ENCODE measurements at places on chromosomes 2 and 18. TPM values are rescaled to one million over a fixed set of nuclear protein-coding genes. Genes with fewer than 3 reads are reported as not detected.

DNA sequence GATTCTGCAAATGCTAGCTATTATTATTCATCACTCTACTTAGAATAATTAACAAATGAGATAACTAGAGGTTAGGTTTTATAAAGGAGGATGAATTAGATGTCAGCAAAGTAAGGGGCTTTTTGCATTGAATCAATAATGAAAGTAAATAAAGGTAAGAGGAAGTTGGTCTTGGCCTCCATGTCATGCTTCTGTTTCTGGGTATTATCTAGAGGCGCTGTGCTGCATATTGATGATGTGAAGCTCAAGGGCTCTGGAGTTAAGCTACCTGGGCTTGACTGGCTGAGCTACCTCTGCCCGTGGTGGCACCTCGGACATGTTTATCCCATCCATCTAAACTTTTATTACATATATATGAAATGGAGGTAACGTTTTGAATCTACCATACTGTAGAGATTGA is 350.9 kb downstream of the PARD3B start:
- no peak for DNase-seq

- DNase-seq: no peak
Observed at GRCh38 chr2:20957788-20958525, 85.9 kb downstream of the APOB start.

- no peak for DNase-seq
Observed at GRCh38 chr2:163709270-163709669, 26.5 kb downstream of the FIGN start.

GRCh38 chr18:80147037-80147417 is 38.0 kb downstream of the ADNP2 start:
- no peak for DNase-seq

DNA sequence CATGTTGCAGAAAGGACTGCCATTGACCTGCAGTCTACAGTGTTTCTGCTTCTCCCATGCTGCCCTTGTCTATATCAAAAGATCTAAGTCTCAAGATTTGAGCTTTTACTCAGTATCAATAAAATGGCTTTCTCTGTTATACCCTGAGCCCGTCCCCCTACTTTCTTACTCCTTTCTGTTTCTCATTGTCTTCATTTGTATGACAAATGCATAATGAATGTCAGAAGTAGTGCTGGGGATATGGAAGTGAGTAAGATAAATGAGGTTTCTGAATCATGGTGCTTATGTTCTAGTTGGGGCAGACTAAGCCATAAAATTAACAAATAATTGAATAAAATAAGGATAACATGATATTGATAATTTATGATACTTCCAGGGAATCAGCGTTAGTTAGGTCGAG is 128.6 kb downstream of the PARD3B start:
- DNase-seq: no peak

- no peak for DNase-seq
Observed at GRCh38 chr2:34317797-34318196, 718.7 kb upstream of the FAM98A start.

DNA sequence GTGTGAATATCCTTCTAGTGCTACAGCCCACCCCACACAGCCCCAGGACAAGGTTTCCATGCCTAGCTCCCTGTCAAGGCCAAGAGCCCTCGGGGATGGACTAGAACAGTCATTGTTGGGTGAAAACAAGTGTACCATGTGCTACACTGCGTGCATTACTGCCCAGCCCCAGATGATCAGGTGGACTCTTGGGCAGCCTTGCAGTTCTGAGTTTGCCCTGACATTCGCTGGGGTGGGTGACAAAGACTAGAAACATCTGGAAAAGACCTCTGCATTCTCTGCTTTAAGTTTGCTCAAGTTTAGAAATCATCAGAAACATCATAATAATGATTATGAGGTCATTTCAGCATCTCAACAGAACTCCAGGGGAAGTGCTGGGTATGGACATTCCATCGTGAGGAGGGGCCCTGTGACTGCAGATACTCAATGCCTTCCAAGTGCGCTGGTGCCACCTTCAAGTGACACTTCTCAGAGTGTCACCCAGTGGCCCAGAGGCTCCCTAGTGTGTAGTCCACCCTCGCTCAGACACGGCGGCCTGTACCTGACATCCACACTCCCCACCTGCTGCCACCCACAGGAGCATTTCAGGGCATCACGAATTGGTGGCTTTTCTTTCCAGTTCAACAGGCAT is 5.3 kb upstream of the PXDN start:
- no peak for DNase-seq

DNA sequence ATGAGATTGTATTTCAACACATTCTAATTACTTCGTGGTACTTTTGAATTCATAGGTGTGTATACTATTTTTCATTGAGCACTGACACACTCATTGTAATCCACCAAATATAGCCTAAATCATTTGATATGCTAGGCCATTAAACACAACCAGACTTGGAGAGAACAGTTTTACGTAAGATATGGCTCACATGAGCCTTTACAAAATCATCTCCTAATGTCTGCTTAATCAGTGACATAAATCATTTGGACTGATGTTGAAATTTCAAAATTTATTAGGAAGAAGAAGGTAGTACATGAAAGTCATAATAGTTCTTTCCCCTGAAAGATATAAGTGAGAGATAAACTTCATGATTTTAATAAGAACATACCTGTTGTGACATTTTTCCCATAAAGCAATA is 550.2 kb upstream of the LINC00305 start:
- no peak for DNase-seq

GRCh38 chr2:120300385-120300784 is 45.6 kb upstream of the INHBB start:
- no peak for DNase-seq

GRCh38 chr18:67520351-67520921 is 3.9 kb upstream of the DSEL start:
- no peak for DNase-seq

GRCh38 chr2:854460-854859 is 96.2 kb upstream of the SNTG2 start:
- peak; percentile 40 for DNase-seq

DNA sequence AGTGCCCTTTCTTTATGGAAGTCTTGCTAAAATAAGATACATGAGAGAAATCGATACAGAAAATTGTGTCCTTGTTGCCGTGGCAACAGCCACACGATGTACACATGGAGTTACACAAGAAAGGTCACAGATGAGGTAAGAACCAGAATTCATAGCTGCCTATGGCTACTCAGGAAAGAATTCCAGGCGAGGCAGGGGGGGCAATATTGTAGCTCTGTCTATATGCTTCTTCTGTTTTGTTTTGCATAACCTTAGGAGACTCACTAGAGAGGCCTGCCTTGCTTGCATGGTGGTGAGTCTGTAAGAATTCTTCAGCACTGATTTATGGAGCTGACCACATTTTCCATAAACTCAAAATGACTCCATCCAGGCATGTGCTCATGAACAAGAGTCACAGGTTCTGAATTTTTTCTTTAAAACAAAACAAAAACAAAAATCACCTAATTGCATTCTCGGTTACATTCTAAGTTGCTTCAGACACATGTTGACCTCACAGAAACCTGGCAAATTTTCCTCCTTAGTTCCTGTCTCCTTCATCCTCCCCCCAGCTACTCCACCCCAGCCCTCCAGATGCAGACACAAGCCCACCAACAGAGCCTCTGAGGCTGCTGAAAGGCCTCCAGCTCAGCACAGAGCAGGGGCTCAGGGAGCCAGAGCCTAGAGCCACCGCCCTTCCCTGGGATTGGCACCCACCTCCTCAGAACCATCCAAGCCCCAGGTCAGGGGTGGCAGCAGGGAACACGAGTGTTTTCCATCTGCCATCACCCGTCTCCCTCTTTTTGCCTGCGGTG is 183.5 kb downstream of the ANTXR1 start:
- no peak for DNase-seq

- DNase-seq: no peak
Observed at GRCh38 chr18:8967573-8967972, 134.9 kb upstream of the NDUFV2 start.

DNA sequence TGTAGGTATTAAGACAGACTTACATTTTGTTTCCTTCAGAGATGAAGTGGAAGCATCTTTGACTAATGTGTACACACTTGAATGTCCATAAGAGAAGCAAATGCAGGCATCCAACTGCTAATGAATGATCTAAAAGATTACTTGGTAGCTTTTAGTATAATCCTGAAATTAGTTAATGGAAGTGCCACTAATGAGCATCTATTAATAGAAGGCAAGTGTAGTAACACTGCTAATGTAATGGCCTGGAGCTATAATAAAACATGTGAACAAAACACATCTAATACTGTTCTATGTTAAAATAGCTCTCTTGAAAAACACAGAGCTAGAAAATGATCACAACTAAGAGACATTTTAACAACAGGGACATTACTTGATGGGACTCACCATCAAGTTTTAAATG is 225.3 kb downstream of the SLC8A1 start:
- no peak for DNase-seq

DNA sequence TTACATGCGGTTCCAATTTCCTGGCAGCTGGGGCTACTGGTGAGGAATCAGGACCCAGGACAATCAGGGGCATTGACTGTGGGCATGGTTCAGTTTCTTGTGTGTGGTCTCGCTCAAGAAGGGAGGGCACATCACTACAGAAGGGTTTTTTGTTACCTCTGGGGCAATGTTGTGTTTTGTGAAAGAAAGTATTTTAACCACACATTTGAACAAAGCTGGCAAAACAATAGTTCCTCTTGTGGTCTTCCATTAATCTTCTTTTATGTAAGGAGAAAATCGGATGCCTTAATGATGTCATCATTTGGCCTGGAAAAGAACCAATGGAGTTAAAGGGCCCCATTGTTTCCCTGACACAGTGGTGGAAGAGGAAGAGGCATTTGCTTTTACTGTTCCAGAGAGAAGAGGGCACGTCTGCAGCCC is 197.4 kb downstream of the SH3BP4 start:
- DNase-seq: no peak

GRCh38 chr2:11127761-11128160 is 27.5 kb upstream of the SLC66A3 start:
- no peak for DNase-seq

The REEP1 gene
- total RNA-seq: 12.3 TPM

The ZNF385B gene
- 3.4 TPM for total RNA-seq

The YIPF4 gene
- total RNA-seq: 31.6 TPM

The MROH2A gene
- not detected for total RNA-seq

The CXCR4 gene
- 39.5 TPM for total RNA-seq

The UBE2F gene
- total RNA-seq: 62.3 TPM

The SOX11 gene
- total RNA-seq: 201 TPM
